Osteoblast (primary cell): ENCODE measurements at places on chromosomes 2 and 18.

- DNase-seq = no peak
Observed at GRCh38 chr2:2542966-2543611, 212.0 kb upstream of the MYT1L start.

GRCh38 chr18:29321561-29321960 lies 1144.6 kb upstream of the CDH2 start:
- DNase-seq = no peak

DNA sequence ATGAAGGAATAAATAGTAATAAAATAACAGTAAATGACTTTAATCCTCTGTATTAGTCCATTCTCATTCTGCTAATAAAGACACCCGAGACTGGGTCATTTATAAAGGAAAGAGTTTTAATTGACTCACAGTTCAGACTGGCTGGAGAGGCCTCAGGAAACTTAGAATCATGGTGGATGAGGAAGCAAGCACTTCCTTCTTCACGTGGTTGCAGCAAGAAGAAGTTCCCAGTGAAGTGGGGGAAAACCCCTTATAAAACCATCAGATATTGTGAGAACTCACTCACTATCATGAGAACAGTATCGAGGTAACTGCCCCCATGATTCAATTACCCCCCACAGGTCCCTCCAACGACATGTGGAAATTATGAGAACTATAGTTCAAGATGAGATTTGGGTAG lies 727.9 kb upstream of the LINC00305 start:
- no peak for DNase-seq

- DNase-seq = peak; percentile 89
Observed at GRCh38 chr2:43426305-43427031, 169.4 kb downstream of the THADA start.

- DNase-seq = no peak
Observed at GRCh38 chr2:13574831-13575230, 858.1 kb downstream of the TRIB2 start.
